ENCODE measurements at places on chromosomes 13 and 19.

GRCh38 chr13:39038569-39039030 is 344 bp downstream of the NHLRC3 start:
- DNase-seq, result no peak

DNA sequence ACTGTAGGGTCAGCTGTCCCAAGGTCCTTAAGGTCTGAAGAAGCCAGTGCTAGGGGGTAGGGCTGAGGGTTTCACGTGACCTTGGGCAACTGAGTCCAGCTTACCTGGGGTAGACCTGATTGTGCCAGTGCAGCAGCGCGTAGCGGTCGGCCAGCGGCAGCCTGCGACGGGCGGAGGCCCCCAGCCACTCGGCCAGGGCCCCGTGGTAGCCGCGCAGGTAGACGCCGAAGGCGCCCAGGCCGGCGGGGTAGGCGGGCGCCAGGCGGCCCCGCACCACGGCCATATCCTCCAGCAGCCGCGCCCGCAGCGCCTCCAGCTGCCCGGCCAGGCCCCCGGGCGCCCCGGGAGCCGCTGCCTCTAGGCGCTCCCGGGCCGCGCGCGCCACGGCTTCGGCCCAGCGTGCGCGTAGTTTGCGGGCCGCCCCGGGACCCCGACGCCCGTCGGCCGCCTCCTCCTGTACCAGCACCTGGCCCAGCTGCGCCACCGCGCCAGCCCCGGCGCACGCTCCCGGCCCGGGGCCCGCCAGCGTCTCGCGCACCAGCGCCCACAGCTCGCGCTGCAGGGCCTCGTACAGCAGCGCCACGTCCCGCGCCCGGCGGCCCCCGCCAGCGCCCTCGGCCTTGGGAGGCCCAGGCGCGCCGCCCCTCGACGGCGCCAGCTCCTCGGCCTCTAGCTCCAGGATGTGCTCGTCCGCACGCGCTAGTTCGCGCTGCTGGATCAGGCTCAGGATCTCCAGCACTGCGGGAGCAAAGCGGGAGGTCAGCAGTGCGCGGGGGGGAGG is 10.9 kb downstream of the EXOC3L2 start:
- DNase-seq, result no peak

GRCh38 chr19:16548956-16549355 is 6.7 kb upstream of the CHERP start:
- no peak for DNase-seq

DNA sequence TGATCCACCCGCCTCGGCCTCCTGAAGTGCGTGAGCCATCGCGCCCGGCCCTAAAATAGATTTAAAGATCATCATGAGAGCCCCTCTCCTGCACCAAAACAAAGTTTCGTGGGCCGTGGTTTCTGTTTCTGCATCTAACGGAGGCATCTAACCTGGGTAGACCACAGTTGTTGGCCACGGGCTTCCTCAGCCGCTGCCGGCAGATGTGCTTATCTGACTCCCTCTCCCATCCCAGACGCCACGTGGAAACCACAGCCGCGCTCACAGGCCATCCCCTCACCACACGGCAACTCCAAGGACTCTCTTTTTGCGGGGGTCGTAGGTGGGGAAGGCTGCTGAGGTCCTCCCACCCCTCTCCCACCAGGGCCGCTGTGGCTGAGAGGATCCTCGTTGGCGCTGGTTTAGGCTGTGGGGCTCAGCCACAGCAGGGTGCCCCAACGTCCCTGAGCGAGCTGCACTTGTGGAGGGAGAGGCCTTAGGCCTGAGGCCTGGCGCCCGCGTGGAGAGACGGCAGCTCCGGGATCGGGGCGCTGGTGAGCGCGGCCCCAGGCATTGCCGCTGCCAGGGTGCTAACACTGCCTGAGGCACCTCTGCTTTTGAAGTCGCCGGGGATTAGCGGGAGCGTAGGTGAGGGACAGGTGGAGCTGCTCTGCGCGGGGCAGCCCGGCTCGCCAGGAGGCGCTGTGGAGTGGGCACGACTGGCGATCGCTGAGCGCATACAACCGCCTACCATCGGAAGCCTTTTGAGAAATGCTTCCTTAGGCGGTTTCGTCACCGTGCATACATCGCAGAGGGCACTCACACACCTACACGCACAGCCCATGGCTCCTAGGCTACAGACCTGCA is 8.9 kb downstream of the ZSCAN1 start:
- DNase-seq, result no peak

- DNase-seq, result no peak
Observed at GRCh38 chr13:42152495-42152894, 104.0 kb downstream of the DGKH start.

DNA sequence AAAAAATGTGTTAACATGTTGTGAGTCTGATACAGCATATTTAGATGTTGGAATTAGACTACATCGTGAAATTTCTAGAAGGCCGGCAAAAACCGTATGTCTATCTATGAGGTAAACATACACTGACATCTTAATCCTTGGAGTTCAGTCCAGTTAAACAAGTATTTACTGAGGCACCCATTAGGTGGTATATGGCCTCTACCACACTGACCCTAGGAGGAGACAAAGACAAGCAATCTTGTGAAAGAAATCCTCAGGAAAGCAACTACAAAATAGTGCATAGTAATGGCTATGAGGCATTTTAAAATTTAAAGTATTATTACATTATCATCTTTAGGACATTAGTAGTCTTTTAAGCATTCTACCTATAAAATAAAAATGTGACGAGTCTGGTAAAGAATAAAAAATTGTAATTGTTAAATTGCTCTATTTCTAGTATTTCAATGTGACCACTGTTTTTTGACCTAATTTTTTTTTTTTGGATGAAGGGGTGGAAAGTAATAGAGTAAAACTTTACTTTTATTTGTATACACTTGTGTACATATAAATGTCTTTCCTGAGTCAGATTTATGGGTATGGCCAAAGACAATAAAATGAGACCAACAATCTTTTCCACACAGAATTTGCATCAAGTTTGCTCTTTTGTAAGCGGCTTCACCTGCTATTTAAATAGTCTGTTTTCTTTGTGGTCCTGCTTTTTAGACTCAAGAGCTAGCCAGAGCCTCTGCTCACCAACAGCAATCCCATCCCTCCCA is 50.5 kb downstream of the KATNAL1 start:
- no peak for DNase-seq

- DNase-seq, result no peak
Observed at GRCh38 chr13:48775285-48775684, 121.6 kb downstream of the CYSLTR2 start.

DNA sequence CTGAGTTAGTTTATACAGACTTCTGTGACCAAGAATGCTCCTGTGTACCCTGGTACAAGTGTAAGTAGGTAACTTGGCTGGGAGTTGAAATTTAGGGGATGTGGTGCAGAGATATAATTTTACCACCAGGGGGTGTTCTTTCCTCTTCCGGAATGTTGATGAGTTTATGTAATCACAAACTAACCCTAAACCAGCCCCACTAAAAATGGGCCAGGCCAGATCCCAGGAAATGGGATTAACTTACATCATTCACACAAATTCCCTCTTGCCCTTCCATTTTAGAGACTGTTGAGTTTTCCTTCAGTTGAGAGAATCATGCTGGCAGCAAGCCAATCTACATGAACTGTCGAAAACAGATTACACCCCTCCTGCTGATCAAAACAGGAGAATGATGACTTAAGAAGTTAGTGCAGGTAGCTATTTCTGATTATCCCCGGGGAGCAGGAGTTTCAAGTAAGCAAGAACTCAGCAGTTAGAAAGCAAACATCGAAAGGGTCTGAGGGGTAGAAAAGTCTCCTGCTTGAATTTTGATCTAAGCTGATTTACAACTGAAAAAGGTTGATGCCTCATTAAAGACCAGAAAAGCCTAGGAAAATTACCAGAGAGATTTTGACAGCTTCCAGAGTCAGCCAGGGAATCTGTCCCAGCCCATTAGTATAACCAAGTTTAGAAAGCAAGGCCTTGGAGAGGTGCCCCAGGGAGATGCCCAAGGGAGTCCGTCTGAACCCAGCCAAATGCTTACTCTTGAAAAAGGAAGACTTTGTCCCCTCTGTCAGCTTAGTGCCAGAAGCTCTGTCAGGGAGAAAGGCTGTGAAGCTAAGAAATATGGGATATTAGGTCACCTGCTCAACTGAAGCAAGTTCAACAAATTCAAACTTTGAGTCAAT is 32.3 kb upstream of the MED4 start:
- peak; percentile 36 for DNase-seq

DNA sequence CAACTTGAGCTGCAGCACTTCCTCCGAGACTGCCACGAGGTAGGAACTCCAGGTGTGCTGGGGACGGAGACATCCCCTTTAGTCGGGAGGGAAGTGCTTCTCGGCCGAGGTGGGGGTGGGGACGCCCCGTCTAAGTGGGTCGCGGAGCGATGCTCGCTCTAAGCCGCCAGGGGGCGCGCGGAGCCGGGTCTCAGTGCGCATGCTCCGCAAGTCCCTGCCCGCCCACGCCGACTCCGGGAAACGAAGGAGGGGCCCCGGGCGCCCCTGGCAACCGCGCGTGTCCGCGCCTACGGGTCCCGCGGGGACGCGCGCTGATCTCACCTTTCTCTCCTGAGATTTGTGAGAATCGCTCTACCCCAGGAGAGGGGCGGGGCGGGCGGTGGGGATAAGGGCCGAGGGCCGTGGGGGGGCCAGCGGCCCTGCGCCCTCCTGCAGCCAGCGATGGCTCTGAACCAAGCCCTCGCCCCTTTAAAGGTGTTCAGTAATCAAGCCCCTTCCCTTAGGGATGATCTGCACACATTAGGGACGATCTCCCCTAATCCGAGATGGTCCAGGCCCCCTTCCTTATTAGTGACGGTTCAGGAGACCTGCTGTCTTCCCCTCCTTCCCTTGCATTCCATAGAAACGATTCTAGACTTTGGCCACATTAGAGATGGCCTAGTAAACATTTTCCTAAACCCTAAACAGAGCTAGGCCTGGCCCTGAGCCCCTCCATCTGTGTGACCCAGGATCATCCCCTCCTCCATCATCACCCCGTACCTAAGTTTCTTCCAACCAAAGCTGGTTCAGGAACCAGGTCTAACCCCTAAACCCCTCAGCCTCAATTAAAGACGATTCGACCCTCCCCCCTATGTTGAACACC is 47.3 kb upstream of the SHKBP1 start:
- peak; percentile 37 for DNase-seq

GRCh38 chr19:29769997-29770396 is 41.8 kb upstream of the CCNE1 start:
- DNase-seq, result no peak

GRCh38 chr13:29957320-29957719 is 106.9 kb upstream of the UBL3 start:
- no peak for DNase-seq

GRCh38 chr13:74200081-74200480 is 65.9 kb upstream of the KLF12 start:
- no peak for DNase-seq

DNA sequence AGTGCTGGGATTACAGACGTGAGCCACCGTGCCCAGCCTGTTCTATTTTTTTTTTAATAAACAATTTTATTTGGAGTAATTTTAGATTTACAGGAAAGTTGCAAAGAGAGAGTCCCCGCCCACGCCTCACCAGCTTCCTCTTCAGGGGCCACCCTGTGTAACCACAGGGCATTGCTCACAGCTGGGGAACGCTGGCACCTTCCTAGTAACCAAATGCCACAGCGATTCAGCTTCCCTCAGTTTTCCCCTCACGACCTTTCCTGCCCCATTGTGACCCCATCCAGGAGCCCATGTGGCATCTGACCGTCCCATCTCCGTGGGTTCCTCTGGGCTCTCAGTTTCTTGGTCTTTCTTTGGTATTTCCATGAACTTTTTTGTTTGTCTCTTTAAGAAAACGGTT is 83.9 kb downstream of the GNG7 start:
- DNase-seq, result no peak

GRCh38 chr19:31105761-31106160 is 243.5 kb downstream of the TSHZ3 start:
- DNase-seq, result no peak

DNA sequence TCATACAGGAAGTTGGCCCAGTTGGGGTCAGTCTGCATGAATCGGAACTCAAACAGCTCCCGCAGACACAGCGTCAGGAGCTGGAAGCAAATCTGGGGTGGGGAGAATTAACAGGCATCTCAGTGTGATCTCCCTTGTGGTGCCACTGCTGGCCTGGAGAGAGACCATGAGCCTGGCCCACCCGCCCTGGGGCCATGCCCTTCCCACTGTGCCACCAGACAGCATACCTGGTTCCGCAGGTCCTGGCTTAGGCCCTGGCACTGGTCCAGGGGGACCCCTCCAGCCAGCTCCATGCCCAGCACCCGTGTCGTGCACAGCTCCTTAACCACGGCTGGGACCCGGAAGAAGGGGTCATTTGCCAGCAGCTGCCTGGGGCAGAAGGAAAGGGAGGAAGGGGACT is 9.6 kb upstream of the NUMBL start:
- no peak for DNase-seq

DNA sequence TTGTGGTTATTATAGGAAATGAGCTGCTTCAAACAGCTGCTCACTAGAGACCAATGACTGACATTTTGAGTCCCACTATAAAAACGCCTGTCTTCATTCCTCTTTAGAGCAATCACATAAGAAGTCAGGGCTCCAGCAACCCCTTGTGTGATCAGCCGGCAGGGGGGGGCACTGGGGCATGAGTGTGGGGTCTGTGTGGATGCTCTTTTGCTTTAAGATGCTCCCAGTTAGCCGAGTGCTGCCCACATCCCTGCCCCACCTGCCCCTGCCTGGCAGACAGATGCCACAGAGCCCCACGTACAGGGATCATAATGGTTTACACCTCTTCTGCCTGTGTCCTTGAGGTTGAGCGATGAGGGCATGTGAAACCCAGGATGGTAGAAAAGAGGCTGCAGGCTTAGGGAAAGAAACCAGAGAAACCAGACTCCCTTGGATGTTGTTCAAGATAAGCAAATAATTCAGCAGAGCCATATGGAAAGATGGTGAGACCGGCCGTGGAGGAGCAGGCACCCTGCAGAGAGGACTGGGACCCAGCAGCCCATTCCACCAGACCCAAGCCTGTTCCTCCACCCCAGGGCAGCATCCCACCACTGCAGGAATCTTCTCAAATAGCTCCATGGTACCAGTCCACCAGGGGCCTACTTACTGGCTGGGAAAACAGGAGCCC is 55.4 kb downstream of the CHST8 start:
- DNase-seq, result no peak

- DNase-seq, result no peak
Observed at GRCh38 chr19:3809881-3810707, 23.9 kb upstream of the MATK start.

DNA sequence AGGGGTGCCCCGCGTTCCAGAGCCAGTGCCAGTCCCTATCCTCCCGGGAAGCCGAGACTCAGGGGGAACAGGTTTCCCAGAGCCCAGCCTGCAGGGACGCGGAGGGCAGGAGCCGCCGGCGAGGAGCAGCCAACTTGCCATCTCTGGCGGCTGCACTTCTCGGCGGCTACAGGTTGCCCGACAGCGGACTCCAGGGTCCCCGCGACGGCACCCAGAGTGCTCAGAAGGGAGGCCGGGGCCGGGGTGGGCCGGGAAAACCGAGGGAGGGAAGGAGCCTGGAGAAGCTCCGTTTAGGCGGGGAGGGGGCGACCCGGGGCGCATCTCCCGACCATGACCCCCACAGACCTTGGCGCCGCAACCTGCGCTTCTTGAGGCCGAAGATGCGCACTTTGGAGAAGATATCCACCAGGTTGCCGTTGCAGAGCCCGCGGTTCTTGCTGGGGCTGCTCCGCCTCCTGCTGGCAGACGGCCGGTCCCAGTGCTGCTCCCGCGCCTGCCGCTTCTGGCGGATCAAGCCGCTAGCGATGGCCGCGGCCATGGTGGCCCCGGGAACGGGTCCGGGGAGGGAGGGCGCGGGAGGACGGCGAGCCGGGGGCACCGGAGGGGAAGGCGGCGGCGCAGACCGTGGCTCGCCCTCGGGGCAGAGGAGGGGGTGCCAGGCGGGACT is 463.8 kb downstream of the ITGBL1 start:
- DNase-seq, result no peak

- DNase-seq, result no peak
Observed at GRCh38 chr13:21522847-21523246, 63.7 kb upstream of the ZDHHC20 start.

- no peak for DNase-seq
Observed at GRCh38 chr13:28609926-28610325, 49.0 kb upstream of the POMP start.

Measured in smooth muscle cell of the brain vasculature (primary cell).